SK-N-SH (cell line): ENCODE measurements at places on chromosomes 3 and 15.
A peak's percentile ranks its signal among the peaks of the same experiment; 100 is the strongest.

DNA sequence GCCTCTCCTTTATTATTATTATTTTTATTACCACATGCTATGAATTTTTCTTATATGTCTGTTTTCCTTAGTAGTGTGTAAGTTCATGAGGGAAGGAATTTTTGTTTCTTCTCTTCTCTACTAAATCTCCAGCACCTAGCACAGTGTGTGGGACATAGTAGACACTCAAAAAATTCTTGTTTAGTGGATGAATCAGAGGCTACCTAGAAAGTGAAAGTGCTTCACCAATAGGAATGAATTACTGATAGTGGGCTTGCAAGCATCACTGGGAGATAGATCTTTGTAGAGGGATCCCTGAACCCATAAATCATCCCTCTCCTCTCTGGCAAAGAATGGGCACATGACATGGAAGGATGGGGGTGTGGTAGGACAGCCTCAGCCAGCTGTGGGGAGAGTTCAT lies 8.5 kb downstream of the SPTBN5 start:
- DNase-seq: no peak

GRCh38 chr3:151880416-151880690 lies 6.9 kb downstream of the SUCNR1 start:
- DNase-seq: no peak

- no peak for DNase-seq
Measured at GRCh38 chr15:50790778-50791453, 25.4 kb upstream of the SPPL2A start.

- DNase-seq: no peak
Measured at GRCh38 chr3:73448761-73449301, 175.9 kb downstream of the PDZRN3 start.

DNA sequence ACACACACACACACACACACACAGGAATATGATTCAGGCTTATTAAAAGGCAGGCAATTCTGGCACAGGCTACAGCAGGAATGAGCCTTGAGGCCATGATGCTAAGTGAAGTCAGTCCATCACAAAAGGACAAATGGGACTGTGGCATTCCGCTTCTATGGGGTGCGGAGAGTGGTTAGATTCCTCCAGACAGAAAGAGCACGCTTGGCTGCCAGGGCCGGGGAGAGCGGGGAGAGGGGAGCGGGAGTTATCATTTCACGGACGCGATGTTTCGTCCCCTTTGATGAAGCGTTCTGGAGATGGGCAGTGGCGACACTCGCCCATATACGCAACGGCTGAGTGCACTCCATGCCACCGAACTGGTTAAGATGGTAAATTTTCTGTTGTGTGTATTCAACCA lies 58.5 kb upstream of the FAM174B start:
- peak; percentile 83 for DNase-seq

- DNase-seq: peak; percentile 75
Measured at GRCh38 chr3:10263646-10264363, 15.5 kb downstream of the TATDN2 start.

DNA sequence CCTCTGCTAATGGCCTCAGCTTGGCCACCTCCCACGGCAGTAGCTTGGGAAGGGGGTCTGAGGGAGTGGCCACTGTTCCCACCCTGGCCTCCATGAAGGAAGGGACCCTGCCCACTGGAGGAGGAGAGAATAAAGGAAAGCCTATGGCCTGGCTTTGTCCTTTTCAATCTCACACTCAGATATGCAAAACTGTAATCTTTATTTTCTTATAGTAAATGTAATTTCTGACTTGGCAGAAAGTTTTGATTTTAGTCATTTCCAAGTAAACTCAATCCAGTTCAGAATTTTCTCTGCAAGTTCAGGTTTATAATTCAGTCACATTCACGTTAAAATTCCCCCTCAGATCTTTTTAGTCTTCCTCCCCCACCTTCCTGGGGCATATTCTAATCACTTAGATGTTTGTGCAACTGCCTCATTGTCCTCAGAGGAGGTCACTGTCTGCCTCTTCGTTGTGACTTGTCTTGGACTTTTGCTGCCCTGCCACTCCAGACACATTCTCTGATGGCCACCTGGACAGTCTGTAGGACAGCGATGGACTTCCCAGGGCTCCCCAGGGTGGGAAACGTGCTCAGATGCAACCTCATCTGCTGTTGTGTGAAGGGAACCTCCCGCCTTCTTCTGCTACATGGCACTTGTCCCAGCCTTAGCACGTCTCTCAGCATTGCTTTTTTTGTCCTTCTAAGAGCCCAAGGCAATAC lies 222.8 kb upstream of the TBL1XR1 start:
- no peak for DNase-seq

DNA sequence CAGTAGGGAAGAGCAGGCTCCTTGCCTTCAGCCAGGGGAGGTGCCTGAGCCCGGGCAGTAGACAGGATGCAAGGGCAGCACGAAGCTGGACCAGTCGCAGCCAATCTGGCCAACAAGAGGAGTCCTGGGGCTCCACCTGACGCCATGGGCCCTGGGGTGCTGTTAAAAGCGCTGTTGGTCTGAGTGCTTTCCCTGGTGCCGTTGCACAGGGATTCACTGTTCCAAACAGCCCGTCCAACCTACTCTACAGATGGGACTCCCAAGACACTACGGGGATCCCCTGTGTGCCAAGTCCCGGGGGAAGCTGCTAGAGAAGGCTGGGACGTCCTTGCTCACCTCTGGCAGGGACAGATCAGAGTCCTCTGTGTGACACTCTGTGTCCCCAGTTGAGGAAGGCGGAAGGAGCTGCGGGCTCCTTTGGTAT lies 632 bp downstream of the CTSH start:
- DNase-seq: no peak

DNA sequence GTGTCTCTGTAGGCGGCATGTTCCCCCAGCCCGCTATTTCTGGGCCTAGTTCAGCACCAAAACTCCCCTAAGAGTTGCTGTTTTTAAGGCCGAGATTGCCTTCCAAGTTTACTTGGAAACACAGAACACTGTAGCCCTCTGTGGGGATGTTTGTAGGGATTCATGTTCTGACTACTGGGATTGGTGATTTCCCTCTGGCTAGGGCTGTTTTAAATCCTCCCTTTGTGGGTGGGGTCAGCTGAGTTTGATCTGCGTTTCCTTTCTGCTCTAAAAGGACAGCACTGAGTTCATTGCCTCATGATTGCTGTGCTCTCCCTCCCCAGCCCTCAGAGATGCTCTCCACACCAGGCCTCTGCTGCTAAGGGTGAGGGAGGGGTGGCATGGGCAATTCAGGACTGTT lies 640.6 kb upstream of the DPPA4 start:
- DNase-seq: no peak

GRCh38 chr3:186743666-186744065 lies 26.5 kb downstream of the KNG1 start:
- no peak for DNase-seq

- DNase-seq: no peak
Measured at GRCh38 chr3:113136544-113136943, 74.8 kb upstream of the BOC start.

DNA sequence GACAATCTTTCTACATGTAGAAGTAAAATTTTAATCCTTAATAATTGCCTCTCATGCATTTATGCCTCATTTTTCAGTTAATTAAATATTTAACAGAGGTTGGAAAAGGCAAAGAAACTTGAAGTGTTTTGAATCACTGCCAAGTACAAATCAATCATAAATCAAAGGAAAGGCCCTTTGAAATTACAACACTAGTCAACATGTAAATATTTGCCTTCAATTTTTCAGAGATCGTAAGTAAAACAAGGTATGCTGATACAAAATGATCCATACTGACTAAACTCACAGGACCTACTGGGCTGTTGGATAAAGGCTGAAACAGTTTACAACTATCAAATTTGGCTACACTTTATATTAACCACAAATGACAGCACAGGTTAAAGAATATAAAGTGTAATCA lies 33.9 kb downstream of the ZBBX start:
- no peak for DNase-seq

DNA sequence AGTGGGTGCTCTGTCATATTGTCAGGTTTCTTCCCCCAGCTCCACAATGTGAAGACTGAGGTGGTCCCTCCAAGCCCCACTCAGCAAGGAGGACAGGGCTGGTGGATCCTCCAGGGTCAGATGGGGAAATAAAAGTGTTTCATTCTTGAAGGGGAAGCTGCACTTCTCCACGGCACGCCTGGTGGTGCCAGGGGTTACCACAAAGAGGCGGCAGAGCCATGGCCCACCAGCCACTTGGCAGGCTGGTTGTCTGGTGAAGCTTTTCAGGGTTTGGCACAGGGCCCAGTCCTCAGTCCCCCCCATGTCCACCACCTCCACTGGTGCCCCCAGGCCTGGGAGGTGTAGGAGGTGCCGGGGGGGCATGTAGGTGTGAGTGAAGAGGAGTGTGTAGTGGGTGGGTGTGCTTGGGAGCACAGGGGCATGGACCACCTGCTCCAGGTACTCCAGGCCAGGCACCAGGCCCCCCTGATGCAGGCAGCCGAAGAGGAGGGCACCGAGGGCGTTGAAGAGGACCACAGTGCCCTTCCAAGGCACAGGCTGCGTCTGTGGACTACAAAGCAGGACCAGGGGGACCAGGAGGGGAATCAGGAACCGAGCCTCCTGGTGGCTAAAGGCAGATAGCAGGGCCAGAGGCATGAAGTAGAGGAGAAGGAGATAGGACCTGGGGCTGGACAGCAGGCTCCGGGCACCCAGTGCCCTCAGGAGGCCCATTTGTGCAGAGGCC lies 5.0 kb upstream of the NCBP2 start:
- no peak for DNase-seq
